ENCODE measurements at places on chromosomes 1 and 21.

GRCh38 chr1:20339811-20340457 is 49.3 kb downstream of the VWA5B1 start:
- peak; percentile 51 for DNase-seq

GRCh38 chr1:203251466-203251865 is 22.0 kb upstream of the CHIT1 start:
- no peak for DNase-seq

DNA sequence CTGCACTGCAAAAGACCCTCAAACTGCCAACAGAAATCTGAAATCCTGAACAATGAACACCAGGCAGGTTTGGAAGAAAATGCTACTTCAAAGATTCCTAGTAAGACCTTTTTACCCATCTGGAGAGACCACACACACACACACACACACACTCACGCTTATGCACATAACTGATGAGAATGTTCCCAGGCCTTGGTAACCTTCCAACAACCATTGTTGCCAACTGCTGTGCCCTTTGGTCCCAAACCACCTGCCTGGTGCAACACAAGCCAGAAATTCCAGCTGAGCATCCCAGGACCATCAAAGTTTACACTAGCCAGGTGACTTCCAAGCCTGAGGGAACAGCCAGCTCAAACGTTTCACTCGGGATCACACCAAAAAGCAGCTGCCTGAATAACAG is 56.9 kb downstream of the SEC16B start:
- DNase-seq: peak; percentile 15

DNA sequence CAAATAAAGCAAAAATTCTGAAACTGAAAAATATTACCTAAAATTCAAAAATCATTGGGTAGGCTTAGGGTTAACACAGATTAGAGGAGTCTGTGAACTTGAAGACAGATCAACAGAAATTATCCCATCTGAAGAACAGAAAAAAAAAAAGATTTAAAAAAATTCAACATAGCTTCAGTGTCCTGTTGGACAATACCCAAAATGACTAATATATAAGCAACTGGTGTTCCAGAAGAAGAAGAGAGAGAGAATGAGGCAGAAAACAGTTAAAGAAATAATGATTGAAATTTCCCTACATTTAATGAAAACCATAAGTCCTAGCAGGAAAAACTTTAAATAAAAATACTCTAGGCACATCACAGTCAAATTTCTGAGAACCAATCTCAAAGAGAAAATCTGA is 31.5 kb downstream of the TMCO1 start:
- DNase-seq: no peak

DNA sequence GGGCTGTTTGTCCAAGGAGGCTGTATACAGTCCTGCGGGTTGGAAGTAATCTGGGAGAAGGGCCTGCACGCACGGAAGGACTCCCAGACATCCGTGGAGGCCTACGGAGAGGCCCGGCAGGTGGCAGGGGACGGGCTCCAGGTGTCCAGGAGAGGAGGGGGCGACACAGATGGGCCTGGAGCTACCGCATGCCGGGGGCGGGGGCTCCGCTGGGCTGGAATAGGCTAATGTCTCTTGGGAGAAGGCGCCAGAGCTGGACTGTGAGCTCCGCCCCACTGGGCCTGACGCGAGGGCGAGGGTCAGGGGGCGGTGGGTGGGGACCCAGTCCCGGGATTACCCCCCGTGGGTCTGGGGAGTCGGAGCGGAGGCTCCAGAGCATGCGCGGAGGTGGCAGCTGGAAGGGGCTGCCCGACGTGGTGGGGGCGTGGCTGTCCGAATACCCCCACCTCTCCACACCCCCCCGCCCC is 659 bp downstream of the AGO1 start:
- peak; percentile 73 for DNase-seq

GRCh38 chr1:41674522-41674921 is 190.0 kb upstream of the EDN2 start:
- no peak for DNase-seq

GRCh38 chr1:180922631-180923015 is 9.9 kb downstream of the KIAA1614 start:
- DNase-seq: no peak

DNA sequence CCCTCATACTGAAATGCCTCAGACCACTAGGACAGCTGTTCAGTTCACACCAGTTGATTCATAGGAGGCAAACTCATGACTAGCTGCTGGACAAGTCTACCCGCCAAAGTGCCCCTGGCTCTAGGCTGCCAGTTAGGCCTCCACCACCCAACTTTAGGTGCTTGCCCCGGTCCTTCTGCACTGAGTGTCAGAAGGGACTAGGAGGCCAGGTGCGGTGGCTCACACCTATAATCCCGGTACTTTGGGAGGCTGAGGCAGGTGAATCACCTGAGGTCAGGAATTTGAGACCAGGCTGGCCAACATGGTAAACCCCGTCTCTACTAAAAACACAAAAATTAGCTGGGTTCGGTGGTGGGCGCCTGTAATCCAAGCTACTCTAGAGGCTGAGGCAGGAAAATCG is 18.9 kb downstream of the LY9 start:
- no peak for DNase-seq

Data from lung (tissue), 17 donors.